AG04450 (cell line): ENCODE measurements at places on chromosomes 2 and 18. TPM values are rescaled to one million over a fixed set of nuclear protein-coding genes. Genes with fewer than 3 reads are reported as not detected.

Gene PLGLB2
- polyA plus RNA-seq = 2.9 and 4.5 TPM in 2 replicates

GRCh38 chr2:119929537-119929936, 83.3 kb upstream of the EPB41L5 start:
- no peak for DNase-seq

DNA sequence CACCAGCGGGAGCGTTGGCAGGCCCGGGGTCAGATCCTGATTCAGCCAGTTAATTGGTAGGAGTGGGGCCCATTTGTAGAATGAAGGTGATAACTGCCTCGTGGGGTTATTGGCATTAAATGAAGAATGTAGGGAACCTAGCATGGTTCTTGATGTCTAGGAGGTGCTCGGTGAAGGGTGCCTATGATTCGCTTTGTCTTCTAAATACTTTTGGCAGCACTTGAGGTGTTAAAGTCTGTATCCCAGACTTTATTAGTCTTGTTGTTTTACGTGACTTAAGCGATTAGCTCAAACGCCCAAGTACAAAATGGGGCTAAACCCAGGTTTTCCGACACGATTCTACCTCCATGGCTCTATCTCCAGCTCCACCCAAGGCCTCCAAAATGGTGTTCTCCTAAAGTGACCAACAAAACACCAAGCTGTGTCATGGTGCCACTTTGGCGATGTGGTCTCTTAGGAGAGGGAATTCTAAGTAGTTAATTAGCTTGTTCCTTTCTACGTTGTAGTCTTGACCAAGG, 980 bp upstream of the PPP4R1 start:
- no peak for DNase-seq

DNA sequence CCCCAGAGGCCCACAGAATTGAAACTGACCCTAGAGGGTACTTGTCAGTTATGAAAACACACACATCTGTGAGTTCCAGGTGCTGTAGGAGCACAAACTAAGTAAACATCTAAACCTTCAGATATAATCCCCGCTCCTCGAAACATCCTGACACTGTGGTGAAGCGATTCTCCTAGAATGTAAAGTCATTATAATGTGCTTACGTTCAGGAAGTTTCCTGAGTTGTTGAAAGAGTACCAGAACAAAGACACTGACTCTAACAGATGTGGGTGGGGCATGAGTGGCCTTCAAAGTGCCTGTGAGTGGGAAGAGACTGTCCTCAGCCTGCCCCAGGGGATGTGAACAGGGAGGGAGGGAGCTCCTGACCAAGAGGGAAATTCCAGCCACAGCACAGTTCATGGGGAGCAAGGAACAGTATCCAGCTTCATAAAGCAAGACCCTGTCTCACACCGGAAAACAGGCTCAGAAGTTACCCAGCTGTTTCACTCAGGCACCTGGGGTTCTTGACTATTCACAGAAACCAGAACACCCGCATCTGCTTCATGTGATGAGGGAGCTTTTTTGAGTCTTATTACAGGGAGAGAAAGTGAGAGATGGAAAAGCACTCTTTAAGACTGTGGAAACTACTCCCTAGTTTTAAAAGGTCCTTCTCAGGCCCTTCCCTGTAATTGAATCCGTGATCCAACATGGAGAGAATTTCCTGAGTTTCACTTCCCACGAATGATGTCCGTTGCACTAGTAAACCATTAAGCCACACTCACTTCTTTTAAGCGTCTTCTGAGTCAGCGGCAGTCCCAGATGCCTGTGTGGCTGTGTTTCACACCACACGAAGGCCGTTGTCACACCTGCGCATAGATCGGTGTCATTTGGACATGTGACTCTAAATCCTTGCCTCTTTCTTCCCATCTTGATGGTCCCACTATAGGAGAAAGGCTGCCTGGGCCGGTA, 88.6 kb upstream of the EML6 start:
- DNase-seq = no peak

GRCh38 chr18:59881728-59882656, 17.8 kb upstream of the PMAIP1 start:
- DNase-seq = no peak
